Motor neuron (in vitro differentiated cells): ENCODE measurements at places on chromosomes 2 and 18.

- ATAC-seq = no peak
These were observed 30.2 kb downstream of the TRAPPC12 start for GRCh38 chr2:3409627-3410170.

- no peak for ATAC-seq
These were observed 77.1 kb upstream of the EPHA4 start for GRCh38 chr2:221649051-221649775.

DNA sequence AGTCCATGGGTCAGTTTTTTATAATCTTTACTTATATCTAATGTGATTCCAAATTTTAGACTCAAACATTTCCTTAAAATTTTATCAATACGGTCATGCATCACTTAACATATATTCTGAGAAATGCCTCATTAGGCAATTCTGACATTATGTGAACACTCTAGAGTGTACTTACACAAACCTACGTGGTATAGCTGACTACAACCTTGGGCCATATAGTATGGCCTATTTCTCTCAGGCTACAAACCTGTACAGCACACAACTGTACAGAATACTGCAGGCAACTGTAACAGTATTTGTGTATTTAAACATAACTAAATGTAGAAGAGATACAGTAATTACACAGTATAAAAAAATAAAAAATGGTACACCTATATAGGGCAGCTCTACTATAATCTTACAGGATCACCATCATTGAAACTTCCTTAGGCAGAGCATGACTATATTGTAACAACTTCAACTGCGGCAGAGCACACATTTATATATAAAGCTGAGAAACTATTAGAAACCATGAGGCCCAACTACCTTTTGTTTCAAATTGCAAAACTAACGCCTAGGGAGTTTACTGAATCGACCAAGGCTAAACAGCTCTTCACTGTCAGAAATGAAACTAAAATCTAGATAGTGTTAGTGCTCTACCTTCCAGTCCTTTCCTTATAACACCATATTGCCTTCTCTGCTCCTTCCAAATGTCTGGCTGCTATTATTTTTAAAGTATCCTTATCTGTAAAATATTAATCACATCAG is 6.9 kb downstream of the YES1 start:
- no peak for ATAC-seq

- ATAC-seq = no peak
These were observed 143.5 kb upstream of the RBBP8 start for GRCh38 chr18:22789600-22789999.

- ATAC-seq = no peak
These were observed 1889.7 kb upstream of the CELF4 start for GRCh38 chr18:39455285-39455684.

DNA sequence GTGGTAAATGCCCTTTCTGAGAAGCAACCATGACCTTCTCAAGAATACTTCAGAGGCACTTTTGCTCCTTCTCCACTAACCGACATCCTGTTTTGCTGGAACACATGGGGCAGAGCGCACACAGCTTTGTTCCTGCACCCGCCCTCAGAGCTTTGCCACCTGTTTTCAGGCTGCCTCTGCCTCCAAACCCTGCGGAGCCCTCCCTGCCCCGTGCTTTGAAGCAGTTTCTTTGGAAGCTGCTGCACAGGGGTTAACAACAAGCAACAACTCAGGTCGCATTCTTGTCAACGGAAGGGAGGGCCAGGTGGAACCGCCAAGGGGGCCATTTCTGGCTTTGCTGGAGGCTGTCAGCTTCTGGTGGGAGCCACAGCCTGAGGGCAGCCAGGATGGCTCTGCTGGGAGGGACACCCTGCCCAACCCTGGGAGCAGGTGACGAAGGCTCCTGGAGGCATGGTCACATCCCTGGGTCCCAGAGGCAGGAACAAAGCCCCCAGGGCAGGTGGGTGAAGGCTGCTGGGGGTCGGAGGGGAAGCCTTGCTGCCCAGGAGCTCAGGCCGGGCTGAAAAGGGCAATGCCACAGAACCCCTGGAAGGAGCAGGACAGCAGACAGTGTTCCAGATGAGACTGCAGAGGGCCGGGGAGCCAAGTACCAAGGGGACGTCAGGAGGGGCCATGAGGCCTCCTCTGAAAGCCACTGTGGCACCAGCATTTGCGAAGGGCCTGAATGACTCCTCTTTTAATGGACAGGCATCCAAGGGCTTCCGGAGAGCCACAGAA is 46.8 kb downstream of the MRPS5 start:
- no peak for ATAC-seq

DNA sequence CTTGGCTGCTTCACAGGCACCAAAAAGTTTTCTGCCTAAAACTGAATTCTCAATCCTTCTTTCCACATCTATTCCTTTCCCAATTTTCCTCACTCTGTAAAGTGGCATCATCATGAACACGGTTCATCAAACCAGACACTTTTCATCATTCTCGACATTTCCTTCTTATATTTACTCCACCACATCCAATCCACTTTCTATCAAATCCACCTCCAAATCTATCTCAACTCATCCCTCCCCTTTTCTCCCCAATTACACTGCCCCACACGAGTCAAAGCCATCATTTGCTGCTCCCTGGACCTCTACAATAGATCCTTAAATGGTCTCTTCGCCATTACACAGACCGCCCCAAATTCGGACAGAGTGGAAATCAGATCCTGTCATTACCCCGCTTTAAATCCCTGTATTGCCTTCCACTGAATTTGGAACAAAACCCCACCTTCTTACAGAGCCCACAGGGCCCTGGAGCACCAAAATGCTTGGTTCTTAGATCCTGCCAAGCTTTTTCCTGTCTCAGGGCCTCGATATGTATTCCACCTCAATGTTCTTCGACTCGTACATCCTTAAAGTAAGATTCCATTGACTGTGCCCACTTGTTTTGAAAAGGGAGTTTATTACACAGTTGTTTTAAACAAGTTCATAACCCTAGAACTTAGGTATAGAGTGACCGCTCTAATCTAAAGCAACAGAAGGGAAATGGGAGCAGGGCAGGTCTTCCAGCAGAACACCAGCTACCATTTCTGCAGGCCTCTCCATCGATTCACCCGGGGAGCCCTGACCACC is 856 bp downstream of the ACAA2 start:
- ATAC-seq = no peak

DNA sequence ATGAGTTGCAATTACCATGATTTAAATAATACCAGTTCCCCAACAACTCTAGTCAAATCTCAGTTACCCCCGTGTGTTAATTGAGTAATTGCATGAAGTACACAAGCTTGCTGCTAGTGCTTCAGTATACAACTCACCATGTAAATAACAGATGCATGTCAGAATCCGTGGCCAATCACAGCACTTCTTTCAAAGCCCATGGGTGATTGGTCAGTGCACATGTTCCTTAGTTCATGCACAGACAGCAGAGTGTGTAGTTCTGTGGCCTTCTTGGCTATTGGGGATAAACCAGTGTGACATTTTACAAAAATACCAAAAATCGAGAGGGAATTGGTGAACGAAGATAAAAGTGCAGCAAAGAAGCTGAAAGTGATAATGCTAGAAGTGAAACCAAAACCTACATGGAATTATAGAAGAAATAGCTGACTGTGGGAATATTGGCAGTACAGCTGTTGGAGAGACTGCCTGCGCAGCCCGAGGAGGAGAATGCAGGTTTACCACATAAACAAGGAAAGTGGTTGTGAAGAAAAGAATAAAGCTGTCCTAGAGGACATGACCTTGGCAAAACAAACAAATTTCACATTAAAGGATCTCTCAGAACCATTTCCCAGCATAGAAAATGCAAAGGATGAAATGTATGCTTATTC is 59.4 kb downstream of the NEDD4L start:
- no peak for ATAC-seq

DNA sequence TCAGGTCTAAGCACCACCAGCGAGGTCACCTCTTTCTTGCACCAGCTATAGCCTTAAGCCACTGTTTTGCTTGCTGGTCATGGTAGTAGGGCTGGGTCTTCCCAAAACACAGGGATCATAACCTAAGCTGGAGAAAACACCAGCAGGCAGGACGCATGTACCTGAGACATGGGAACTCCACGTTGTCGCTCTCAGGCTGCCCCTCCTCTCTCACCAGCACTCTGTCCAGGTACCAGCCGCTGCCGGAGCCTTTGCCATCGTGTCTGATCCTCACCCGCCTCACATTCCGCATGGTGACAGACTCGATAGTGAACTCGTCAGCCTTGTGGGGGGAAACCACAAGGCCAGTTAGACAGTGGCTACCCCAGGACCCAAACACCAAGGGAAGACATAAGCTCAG is 79.5 kb downstream of the LOXHD1 start:
- no peak for ATAC-seq
